ENCODE measurements at places on chromosomes 5 and 9.

DNA sequence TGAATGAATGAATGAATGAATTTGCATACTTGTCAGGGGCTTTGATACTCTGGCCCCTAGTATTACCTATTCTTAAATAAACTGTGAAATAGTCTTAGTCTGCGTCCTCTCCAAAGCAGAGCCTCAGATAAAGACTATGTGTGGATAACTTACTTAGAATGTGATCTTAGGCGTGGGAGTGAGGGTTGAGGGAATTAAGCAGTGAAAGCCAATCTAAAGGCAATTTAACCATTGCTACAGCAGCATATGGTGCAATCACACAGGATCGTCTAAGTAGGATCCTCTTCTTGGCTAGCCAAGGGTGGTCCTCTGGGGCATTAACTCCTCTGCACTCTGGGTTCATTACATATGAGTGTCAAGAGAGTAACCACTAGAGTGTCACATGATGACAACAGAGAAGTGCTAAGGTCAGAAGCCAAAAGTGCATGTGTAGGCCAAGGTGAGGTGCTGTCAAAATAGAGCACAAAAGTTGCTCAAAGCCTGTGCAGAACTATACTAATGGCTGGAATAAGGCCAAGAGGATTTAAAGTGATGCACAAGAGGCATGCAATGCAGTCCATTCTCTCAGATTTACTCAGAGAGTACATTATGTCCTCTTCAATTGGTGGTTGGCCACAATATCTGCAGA is 274.4 kb upstream of the SEMA6A start:
- no peak for DNase-seq

- DNase-seq = no peak
These were observed 168.9 kb downstream of the ERCC6L2 start for GRCh38 chr9:96044401-96044800.

- DNase-seq = no peak
These were observed 132.8 kb upstream of the DPYSL3 start for GRCh38 chr5:147642666-147643065.

GRCh38 chr5:124419531-124419930 is 326.9 kb downstream of the ZNF608 start:
- DNase-seq = no peak

DNA sequence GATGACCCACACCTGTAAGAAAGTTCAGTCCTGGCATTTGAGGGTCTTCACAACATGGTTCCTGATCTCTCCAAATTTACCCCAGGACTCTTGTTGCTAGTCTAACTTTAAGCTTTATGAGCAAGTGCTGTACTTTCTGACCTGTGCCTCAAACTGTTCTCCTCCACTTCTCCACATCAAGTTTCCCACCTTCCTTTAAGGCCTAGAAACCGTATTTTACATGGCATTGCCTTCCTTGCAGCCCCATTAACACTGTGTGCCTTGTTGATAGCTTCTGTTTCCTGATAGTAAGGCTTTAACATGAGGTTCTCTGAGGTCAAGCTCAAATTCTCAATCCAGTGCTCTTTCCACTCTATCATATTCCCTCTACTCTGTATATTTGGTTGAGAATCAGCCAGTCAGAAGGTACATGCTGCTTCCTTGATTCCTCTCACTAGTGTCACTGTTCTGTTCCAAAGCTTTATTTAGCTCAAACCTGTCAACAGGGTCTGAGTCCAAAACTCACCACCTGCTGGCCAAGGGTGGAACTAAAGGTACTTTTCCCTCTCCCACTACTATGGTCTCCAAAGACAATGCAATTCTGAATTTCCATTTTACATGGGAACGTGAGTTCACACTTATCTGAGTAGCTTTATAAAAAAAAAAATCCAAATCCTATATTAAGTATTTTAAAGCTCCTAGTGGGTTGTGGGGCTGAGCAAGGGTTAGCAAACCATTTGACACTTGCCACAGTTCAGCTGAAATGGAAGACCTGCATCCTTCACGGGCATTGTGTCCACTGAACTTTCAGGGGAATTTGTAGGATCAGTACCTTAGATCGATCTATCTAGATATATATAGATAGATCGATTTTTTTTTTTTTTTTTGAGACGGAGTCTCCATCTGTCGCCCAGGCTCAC is 21.1 kb downstream of the VCP start:
- peak; percentile 12 for DNase-seq

- DNase-seq = no peak
These were observed 168.5 kb upstream of the ACTBL2 start for GRCh38 chr5:57651127-57651526.

DNA sequence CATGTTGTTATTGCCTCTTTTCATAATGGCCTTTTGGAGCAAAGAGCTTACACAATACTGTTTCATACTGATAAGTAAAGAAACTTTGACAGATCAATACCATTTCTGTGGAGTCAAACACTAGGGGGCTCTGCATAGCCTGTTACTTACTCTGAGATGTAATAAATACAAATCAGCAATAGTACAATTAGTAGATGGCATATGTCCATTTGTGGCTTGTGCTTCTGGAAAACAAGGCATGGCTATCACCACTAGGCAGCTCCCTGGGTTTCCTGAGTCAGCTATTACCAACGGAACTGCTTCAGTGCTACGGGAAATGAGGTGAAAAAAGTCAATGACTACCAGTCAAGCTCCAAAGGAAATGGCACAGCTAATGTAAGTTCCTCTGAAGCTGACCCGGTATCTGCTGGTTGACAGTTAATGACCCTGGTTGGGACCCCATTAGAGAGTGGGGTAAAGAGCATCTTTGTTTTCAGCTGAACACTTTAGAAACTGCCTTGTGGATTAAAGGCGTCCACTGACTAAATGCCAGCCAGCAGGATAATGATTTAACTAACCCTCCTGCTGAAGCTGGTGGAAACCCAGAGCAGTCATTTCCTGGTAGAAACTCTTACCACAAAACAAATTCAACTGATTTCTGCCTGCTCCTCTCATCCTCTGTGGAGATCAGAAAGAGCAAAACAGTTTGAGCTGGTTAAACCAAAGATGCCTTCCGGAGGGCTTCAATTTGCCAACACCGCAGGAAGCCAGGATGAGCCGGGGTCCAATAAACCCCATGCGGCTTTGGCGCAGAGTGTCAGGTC is 69.0 kb upstream of the FAM169A start:
- DNase-seq = peak; percentile 21

GRCh38 chr9:78788101-78788500 is 491.2 kb downstream of the PSAT1 start:
- DNase-seq = no peak

- DNase-seq = no peak
These were observed 1767.7 kb downstream of the EFNA5 start for GRCh38 chr5:105903069-105903468.

DNA sequence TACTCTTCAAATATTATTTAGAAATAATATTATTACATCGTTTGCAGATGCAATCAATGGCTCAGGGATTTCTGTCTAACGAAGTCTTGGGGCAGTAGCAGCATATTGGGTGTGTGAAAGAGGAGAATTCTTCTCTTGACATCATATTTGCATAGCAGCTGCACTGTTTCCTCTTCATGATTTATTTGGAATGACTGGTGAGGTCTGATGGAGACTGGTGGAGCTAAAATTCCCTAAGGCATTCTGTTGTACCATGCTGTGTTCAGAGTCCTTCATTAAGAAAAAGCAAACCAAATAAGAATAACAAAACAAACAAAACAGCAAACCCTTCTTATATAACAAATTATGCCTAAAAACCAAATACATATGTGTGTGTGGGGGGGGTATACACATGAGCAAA is 177.6 kb downstream of the DIRAS2 start:
- no peak for DNase-seq

DNA sequence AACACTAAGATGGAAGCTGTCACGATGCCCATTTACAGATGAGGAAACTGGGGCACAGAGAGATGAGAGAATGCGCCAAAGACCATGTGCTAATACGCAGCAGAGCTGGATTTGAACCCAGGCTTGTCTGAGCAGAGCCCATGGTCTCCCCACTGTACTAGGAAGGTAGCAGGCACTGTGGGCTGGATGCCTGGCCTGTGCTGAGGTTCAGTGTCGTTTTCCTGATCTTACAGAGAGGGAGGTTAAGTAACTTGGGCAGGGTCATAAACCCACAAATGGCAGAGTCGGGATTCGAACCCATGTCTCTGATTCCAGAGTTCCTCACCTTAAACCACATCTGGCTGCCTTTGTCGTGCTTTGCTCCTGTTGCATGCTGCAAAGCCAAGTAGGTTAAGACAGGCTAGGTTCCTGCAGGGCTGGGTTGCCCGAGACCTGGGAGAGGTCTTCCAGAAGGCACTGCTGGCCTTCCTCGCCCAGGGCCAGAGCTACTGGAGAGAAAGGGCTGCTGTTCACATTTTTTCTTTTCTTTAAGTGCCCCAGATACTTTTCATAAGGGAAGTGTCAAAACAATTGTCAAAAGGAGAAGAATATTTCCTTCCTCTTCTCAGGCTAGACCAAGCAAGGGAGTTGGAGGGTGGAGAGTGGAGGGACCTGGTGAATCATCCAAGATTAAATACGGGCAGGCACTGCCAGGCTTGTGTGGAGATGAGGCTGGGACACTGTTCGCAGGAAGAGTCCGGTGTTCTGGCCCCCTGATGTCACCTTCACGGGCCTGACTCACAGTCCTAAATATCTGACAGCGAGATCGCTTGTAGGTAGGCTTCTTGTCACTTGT is 3.2 kb downstream of the NEK6 start:
- peak; percentile 29 for DNase-seq

- no peak for DNase-seq
These were observed 579.2 kb upstream of the COX7C start for GRCh38 chr5:86038566-86038965.

DNA sequence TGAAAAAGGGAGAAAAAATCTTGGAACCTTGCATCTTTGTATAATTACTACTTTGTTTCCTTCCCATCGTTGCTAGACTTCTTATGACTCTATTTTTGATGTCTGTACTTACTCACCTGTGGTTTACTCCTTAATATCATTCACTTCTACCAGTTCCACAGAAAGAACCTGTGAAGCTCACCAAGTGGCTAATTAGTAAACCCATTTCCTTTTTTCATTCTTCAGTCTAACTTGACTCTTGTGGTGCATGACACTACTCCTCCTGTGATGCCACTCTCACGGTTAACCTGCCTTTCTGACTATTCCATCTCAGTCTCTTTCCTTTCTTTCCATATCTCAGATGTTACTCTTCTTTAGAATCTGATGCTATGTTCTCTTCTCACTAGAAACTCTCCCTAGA is 14.6 kb downstream of the RECK start:
- no peak for DNase-seq

DNA sequence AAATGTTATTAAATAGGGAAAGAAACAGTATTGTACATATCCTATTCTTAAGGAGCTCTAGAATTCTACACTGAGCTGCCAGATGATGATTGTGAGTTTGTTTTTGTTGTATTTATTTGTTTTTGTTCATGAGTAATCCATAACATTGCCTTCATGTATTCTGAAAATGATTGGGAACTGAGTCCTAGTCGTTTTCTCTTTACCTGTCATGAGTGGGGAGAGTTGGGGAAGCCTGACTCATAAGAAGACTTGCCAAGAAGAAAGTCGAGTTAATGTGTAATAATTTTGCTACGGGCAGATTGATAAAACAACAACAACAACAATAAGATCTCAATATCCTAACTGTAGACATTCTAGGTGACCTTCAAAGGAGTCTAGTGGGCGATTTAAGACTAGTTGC is 103.8 kb downstream of the ANKRD55 start:
- no peak for DNase-seq

- DNase-seq = no peak
These were observed 14.0 kb downstream of the ORM2 start for GRCh38 chr9:114343471-114344187.

GRCh38 chr9:127407492-127407843 is 10.5 kb downstream of the SLC2A8 start:
- no peak for DNase-seq

GRCh38 chr5:131462454-131462853 is 172.6 kb downstream of the RAPGEF6 start:
- DNase-seq = no peak

GRCh38 chr5:149895416-149896345 is 48.9 kb downstream of the PDE6A start:
- DNase-seq = peak; percentile 20

GRCh38 chr9:101269591-101270283 is 115.1 kb downstream of the BAAT start:
- DNase-seq = no peak

DNA sequence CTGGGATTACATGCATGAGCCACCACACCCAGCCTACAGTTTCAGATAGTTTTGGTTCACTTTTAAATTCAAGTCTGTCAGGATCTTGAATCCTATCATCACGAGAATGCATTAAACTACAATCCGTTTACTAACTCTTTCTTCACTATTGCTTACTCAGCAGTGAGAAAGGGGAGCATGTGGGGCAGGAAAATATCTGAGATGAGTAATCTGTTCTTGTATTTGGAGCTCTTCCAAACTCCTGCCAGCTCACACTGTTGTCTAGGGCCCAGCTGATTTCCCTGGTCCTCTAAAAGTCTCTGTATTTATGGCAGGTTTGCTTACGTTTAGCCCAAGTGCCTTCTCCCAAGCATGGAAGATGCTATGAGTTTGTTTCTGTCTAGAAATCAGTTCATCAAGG is 152.2 kb downstream of the FGF18 start:
- DNase-seq = peak; percentile 76

- DNase-seq = no peak
These were observed 76.3 kb downstream of the AOPEP start for GRCh38 chr9:94802793-94803192.

- no peak for DNase-seq
These were observed 122.5 kb downstream of the LHFPL2 start for GRCh38 chr5:78526049-78526525.

GRCh38 chr5:67178966-67179365 is 17.6 kb downstream of the CD180 start:
- no peak for DNase-seq

DNA sequence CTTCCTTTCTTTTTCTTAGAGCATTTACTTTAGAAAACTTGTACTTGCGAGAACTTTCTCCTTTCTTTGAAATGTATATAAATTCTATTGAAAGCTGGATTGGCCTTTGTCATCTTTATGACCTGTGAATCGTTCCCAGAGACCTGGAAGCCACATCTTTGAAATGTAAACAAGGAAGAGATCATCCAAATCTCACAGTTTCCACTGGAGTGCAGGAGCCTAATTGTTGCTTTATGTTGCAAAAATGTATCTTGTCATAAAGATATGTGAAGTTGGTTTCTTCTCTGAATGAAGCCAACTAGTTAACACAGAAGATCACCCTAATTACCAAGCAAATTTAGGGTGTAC is 1101.8 kb downstream of the TAF11L14 start:
- DNase-seq = no peak

DNA sequence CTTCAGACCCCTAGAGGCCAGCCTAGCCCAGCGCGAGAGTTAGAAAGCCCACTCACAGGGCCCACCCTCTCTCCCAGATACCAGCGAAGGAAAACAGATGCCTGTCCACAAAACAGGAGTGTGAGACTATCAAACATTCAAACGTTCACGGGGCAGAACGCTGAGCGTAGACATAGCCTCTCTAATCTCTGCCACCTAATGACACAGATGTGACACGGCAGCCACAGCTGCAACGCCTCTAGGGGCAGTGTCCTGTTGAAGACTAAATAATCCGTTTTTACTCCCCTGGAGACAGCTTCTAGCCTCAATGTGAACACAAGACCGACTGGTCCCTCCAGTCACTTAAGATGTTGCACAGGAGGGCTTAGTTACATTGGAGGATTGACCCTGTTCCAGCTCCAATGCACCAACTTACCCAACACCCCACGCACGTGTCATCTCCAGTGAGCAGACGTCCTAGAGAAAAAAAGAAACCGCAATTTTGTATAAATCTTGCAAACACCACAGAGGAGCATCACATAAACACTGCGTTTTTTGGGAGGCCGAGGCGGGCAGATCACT is 14.3 kb downstream of the DIPK1B start:
- no peak for DNase-seq
